ENCODE measurements at places on chromosomes 16 and 17.

GRCh38 chr16:57873218-57873617 lies 70.9 kb upstream of the KIFC3 start:
- no peak for DNase-seq

GRCh38 chr17:80996422-80997305 lies 5.0 kb downstream of the CHMP6 start:
- no peak for DNase-seq

DNA sequence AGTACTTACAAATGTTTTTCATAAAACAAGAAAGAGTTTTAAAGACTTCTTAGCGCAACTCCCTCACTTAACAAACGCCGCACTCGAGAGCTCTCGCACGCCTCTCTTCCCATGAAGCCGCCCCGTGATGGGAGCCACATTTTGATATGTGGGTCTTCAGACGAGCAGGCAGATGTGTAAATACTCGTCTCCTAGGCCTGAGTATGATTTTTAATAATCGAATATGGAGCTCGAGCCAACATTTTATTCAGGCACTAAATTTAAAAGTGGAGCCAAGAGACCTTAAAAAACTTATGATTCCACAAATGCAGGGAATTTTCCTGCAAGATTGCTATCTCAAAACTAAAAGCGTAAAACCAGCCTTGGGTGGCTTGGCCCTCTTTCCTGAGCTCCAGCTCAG lies 55.4 kb downstream of the IRX6 start:
- no peak for DNase-seq

DNA sequence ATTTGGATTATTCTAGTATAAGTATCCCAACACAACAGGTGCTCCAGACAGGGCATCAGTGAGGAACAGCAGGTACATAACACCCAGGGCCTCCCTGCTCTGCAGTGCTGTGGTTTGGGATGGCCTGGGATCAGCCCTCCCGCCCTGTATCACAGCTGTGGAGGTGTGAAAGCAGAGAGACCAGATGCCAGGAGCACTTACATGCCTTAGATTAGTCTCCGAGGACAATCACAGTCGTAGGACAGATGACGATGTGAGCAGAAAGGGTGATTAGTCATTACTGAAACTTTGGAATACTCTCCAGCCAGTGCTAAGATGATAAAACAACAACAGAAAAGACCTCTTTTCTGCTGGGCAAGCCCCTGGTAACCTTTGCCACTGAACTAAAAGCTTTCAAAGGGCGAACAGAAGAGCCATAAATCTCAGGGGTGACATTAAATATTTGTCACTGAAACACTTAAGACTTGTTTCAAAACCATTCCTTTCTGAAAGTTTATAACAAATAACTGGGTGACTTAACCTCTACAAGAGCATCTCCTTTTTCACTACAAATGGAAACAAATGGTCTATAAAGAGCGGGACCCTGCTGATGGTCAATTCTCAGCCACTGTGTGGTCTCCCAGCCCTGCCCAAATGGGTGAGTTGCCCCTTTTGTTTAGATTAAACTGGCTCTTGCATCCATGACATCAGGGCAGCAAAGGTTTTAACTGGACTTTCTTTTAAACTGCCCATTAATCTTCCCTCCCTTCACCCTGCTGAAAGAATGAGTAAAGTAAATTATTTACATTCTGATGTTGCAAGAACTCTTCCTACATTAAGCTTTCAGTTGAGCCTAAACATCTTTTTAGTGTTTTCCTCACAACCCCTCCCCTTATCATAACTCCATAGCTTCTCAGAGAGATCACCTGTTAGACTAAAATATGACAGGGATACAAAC lies 183.1 kb upstream of the COX10 start:
- DNase-seq, result no peak

DNA sequence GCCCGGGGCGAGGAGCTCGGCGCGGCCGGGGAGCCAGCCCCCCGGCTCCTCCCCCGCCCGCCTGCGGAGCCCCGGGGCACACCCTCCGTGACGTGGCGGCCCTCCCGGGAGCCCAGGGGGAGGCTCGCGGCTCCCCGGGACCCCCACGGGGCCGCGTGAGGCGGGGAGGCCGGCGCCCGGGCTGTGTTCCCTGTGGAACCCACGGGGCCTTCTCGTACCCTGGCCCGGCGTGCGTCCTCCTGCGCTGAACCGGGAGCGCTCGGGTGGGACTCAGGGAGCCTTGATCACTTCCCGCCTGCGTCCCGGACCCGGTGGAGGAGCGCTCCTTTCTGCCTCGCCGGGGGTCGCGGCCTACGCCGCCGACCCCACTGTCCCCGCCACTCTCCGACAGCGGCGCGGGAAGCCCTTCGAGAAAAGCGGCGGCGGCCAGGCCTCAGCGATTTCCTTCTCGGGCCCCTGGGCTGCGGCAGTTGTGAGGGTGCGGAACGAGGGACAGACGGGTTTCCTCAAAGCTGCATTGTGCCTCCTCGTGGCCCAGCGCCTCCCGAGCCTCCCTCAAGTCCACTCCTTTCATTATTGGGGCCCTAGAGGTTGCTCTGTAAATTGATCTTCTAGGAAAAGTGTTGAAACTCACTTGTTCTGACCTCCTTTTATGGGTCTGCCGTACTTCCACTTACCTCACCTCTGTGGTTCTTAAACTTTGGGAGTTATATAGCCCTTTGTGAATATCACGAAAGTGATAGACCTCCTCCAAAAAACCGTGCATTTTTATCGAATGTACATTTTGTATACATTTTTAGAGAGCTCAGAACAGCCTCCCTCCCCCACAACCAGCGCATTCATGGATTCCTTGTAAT lies 597 bp downstream of the LIG3 start:
- peak; percentile 54 for DNase-seq

DNA sequence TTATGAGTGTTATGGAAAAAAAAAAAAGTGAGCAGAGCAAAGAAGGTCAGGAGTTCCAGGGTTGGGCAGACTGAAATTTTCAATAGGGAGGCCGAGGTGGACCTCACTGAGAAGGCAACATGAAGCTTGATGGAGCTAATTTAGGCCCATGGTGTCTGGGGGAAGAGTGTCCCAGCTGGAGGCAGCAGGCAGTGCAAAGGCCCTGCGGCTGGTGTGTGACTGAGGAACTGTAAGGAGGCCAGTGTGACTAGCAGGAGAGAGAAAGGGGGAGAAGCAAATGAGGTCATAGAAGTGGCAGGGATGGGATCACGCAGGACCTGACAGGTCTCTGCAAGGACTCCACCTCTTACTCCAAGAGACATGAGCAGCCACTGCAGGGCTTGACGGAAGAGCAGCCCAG lies 10.2 kb downstream of the ARHGEF15 start:
- DNase-seq, result no peak

GRCh38 chr16:57611181-57611580 lies 17.2 kb upstream of the ADGRG1 start:
- DNase-seq, result no peak

DNA sequence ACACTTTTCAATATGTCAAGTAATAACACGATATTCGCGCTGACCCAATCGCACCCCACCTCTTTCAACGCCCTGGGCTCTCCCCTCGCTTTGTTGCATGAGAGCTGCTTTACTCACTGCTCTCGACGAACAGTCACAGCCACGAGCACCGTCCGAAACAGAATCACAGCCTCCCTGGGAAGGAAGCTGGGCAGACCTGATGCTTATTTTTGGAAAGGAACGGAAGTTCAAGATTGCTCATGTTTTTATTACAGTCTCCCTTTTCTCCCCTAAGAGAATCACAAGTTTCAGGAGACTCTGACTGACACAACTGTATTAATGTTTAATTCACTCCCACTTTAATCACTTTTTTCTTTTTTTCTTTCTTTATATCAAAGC lies 67.8 kb downstream of the ANKRD11 start:
- DNase-seq, result no peak
